ENCODE measurements at places on chromosomes 4 and X.
A peak's percentile ranks its signal among the peaks of the same experiment; 100 is the strongest.

DNA sequence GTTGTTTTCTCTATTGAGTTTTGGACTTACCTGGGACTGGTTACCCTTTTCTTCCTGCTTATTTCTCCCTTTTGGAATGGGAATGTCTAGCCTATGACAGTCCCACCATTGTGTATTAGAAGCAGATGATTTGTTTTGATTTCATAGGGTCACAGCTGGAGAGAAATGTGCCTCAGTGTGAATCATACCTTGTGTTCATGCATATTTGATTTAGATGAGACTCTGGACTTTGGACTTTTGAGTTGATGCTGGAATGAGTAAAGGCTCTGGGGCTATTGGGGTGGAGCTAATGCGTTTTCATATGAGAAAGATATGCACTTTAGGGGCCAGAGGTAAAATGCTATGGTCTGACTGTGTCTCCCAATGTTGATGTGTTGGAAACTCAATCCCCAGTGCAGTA, 30.5 kb upstream of the TEX13C start:
- DNase-seq, result no peak

- no peak for DNase-seq
Measured at GRCh38 chr4:94548571-94548970, 96.8 kb downstream of the PDLIM5 start.

DNA sequence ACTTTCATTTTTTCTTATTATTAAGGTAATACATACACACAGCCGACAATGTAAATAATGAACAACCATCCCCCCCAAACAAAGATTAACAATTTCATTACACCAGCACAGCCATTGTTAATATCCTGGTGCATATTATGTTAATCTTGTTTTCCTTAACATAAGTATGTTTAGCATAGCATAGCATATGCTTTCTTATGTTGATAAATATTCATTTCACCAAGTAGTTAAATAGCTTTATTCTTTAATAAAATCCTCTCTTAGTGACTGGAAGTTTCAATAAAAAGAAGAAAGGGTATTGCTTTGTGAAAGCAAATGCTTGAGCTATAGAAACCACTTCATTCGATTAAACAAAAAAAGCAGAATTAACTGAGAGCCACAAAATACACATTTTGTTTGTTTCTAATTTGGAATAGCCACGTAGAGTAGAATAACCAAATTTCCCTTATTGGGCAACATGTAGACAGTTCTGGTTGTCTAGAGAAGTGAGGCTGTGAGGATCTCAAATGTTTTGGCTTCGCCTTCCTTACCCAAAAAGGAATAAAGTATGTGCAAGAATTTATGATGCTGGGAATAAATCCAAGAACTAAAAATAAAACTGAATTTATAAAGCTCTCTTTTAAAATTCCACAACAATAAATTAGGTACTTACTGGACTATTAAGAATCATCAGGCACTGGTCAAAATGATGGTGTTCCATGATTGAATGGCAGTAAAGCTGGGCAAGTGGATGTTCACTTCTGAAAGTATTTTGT, 118.0 kb downstream of the PDE5A start:
- DNase-seq, result no peak

DNA sequence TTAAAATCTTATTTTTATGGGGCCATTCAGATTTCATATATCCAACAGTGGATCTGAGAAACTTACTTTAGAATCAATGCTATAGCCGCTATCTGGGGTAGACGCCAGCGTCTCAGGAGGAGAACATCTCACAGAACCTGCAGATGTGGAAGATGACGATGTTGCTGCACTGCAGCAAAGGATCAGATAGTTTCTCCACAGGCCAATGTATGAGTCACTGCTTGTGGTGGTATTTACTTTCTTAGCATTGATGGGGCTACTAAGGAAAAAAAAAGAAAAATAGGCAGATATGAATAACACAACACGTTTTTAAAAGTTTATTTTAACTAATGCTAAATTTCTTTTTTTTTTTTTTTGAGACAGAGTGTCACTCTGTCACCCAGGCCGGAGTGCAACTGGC, 85.9 kb downstream of the ZAR1 start:
- DNase-seq, result no peak

DNA sequence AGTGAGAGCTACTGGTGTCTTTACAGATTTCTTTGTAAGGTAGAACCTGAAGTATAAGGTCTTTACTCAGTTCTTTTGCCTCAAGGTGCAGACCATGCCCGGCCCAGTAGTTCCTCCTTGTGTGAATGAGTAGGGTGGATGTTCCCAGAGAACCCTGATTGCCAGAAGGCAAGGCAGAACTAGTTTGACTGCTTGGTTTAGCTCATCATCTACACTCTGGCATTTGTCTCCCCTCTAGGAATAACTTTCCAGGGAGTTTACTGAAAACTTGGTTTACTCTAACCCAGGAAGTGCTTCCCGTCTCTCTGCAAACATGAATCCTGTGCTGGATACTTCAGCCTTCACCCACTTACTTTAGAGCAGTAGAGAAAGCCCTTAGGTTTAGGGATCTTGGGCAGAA, 29.1 kb downstream of the MCUB start:
- DNase-seq, result no peak

GRCh38 chr4:145814246-145814645, 124.4 kb downstream of the ZNF827 start:
- no peak for DNase-seq

DNA sequence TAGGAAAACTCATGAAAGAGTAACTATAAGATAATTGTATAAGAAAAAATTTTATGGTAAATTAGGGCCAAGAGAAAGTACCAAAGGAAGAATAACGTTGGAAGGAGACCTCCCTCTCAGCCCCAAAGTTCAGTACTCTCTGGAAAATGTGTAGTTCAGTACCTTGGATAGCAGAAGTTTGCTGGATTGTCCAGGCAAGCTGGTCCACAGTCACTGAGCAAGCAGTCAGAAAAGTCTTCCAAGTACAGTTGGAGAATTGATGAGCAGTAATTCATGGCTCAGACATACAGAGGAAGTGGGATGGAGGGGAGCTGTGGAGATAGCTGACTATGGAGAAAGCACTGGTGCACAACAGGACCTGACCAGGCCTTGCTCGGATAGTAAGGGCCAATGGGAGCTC, 598.2 kb upstream of the NDST4 start:
- DNase-seq, result no peak

GRCh38 chr4:6157926-6158325, 42.4 kb downstream of the JAKMIP1 start:
- DNase-seq, result no peak

DNA sequence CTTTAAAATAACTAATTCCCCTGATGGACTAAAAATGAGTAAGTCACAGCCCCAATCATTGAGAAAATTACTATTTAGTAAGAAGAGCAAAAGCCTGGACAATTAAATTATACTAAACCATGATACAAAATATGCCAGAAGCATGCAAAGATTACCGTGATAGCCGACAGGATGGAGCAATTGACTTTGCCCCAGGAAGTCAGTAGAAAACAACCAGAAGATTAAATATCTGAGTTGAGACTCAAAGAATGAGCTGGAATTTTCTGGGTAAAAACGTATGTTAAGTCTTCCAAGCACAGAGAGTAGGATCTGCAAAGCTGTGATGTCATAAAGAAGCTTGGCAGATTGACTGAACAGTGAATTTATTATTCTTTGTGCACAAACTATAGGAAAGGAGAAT, 816.1 kb upstream of the TENM3 start:
- no peak for DNase-seq

DNA sequence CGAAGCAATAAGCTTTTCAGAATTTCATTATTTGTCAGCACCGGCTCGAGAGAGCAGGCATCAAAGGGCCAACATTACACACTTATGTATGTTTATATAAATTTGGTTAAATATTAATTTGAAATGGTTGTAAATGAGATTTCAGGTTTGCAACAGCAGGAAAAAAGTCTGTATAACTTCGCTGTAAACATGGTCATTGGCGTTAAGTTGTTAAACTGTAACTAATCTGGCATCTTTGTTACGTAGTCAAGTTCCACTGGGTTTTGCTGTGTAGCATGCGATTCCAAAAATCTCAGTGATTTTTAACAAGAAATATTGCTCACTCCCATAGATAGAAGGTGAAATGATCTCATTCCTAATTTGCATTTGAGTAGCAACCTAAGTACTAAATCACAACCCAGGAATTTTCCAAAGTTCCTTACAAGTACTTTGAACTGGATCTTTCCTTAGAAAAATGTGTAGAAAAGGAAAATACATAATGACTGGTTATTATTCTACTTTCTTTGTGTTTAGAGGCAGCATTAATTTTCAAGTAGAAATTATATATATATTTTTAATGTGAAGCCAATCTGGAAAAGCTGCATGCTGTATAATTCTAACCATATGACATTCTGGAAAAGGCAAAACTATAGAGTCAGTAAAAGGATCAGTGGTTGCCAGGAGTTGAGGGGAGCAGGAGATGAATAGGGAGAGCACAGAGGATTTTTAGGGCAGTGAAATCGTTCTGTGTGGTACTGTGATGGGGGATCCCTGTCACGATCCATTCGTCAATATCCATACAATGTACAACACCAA, 222.1 kb downstream of the CBR4 start:
- no peak for DNase-seq

DNA sequence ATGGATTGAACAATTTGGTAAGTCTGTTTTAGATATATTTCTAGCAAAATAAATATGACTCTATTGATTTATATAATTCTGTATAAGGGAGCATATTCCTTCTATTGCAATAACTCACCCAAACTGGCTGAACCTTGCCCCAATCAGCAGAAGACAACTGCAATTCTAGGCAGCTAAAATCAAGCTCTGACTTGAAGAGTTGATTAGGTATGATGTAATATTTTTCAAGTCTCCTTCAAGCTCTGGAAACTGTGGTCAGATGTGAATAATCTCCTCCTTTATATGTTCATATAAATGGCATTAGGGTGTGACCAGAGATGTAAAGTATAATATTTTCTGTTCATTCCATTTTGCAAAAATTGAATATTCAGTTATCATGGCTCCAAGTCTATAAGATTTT, 8.2 kb downstream of the RASSF6 start:
- no peak for DNase-seq

DNA sequence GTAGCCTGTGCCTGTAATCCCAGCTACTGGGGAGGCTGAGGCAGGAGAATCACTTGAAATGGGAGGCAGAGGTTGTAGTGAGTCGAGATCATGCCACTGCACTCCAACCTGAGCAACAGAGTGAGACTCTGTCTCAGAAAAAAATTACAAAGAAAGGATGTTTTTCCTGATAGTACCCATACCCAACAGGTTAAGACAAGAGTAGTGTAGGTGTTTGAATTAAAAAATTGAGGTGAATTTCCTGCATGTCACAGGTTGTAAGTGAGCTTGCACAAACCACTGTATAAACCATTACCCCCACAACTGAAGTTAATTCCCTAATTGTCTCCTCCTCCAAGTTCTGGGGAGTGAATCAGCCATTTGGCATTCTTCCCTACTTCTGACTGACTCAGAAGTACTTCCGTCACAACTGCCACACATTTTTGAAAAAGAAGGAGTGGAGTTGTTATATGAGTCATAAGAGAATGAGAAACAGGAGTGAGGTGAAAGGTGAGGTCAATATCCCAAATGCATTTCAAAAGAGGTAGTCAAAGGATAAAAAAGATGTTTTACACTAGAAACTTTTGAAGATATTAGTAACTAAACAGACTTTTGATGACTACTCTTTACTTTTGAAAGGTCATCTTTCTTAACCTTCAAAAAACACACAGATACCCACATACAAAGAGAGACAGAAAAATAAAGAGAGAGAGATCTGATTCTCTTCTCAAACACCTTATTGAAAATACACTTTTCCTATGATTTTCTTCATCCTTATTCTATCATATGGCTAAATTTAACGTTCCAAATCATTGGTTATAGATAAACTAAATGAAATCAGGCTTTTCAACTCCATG, 134.5 kb downstream of the BTC start:
- DNase-seq, result no peak

GRCh38 chr4:37780444-37781130, 45.9 kb upstream of the PGM2 start:
- DNase-seq, result no peak

GRCh38 chrX:17053502-17053901, 107.0 kb downstream of the REPS2 start:
- DNase-seq, result no peak

DNA sequence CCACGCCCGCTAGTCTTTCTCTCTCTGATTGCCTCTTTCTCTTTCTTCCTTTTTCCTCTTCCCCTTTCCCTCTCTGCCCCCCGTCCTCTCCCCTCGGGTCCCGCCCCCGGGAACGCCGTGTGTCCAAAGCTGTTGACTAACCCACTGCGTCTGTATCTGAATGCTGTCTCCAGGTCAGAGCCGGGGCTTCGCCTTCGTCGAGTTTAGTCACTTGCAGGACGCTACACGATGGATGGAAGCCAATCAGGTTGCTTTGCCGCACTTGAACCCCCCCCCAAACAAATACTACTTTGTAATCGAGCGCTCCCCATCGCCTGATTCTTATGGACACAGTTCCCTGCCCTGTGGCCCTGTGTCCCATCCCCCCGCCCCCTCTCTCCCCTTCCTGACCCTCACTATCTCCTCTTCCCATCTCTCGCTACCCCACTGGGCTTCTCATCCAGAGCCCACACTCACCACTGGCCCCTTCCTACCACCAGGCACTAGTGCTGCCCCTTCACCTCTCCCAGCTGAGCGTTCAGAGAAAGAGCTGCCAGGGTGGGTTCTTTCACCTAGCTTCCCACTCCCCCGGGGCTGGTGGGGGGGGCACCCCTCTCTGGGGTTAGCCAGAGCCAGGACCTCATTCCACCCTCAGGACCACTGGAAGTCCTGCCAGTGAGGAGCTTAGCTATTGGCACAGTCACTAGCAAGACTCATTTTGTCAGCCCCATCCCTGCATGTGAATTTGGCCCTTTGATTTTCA, 18.6 kb upstream of the UBA1 start:
- peak; percentile 54 for DNase-seq

DNA sequence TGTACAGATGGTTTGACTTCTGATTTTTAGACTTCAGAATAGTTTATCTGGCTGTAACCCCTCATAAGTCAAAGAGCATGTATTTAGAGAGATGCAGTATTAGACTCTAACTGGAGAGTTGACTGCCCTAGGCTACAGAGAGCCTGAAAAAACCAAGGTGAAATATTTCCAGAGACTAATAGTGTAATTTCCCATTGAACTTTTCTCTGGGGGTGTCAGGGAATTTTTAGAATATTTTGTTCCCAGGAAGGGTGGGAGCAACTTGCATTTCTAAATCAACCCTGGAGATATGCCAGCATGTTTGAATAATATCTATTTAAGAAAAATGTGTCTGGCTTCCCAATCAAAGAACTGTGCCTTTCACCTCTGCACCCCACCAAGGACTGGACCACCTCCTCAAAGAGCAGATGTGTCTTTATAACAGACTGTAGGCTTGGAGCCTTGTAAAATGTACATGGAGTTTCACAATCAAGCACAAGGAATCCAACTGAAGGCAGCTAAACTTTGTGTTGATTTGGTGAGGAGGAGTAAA, 2.0 kb downstream of the ANXA3 start:
- no peak for DNase-seq

DNA sequence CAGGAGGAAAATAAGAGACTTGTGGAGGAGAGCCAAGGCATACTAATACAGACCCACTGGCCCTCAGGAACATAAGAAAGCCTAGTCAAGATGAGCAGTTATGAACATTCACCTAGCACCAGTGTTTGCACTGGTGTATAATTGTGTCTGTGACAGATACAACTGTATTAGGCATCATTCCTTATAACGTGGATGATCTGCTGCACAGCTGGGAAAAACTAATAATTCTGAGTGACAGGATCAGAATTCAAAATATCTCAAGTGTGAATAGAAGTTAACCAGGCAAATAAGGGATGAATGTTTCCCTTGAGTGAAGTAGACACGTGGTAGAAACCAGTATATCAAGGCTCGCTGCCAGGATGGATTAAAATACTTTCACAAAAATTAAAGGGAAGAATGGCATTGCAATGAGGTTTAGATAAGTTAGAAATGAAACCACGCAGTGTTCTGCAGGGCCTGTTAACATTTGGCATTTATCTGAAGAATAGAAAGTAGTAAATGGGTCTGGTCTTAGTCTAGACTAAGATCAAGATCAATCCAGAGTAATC, 325.9 kb downstream of the EPHA5 start:
- DNase-seq, result no peak
